ENCODE measurements at places on chromosomes 6 and 20.

- no peak for DNase-seq
Measured at GRCh38 chr20:20452254-20452676, 84.4 kb downstream of the INSM1 start.

DNA sequence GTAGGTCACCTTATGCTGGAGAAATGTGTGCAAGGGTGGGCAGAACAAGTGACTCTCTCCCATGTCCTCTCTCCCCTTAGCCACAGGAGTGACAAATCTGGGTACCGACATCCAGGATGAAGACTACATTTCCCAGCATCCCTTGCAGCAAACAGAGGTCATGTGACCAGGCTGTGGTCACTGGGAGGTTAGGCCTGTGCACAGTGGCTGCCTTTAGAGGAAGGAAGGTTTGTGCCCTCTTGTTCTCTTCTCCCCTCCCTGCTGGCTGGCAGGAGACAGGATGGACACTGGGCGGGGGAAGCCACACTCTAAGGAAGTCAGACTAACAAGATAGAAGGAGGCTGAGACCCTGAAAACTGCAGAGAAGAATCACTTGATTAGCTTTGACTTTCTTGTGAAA, 360.2 kb downstream of the PREX1 start:
- no peak for DNase-seq

GRCh38 chr6:114096561-114097172, 125.7 kb upstream of the HDAC2 start:
- DNase-seq = no peak

GRCh38 chr6:132715204-132715603, 1.3 kb upstream of the VNN1 start:
- peak; percentile 67 for DNase-seq

- DNase-seq = no peak
Measured at GRCh38 chr6:148943451-148943850, 196.6 kb downstream of the UST start.

- no peak for DNase-seq
Measured at GRCh38 chr20:23362392-23363256, 642 bp downstream of the GZF1 start.

DNA sequence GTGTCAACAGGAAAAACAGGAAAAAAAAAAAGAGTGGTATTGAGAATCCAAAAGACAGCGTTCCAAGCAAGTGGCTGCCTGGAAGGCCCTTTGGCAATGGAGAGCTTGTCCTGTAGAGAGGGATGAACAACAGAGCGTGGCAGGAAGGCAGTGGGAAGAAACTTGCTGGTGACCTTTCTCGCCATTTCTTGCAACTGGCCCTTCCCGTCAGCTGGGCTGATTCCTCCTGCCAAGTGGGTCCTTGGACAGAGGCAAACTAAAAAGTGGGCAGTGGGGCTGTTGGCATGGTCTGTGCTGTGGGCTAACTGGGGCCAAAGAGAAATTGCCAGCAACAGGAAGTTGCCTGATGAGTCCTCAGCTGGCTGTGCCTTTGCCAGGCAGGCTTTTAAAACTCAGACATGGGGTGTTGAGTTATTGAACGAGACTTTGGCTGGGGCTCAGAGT, 43.9 kb upstream of the CLDN20 start:
- DNase-seq = no peak

DNA sequence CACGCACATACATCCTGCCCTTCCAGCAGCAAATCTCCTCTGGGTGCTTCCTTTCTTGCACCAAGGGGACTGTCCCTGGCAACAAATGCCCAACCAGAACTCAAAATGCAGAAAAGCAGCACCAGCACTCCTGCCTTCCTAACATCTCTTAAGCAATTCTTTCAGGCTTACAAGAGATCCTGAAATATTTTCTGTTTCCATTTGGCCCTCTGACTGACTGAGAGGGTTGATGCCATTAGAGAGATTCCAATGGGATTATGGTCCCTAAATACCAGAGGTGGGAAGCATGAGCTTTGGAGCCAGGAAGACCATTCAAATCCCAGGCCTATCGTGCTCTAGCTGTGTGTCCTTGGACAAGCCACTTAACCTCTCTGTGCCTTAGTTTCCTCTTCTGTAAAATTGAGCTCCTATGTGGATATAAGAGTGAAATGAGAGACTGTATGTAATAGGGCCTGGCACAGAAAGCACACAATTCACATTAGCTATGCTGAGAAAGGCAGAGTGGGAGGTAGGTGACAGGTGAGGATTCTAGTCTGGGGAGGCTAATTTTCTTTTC, 56.8 kb downstream of the PRDM1 start:
- no peak for DNase-seq

GRCh38 chr6:20068421-20068988, 143.8 kb downstream of the MBOAT1 start:
- DNase-seq = no peak

- DNase-seq = no peak
Measured at GRCh38 chr6:149763866-149764265, 14.3 kb downstream of the PCMT1 start.

DNA sequence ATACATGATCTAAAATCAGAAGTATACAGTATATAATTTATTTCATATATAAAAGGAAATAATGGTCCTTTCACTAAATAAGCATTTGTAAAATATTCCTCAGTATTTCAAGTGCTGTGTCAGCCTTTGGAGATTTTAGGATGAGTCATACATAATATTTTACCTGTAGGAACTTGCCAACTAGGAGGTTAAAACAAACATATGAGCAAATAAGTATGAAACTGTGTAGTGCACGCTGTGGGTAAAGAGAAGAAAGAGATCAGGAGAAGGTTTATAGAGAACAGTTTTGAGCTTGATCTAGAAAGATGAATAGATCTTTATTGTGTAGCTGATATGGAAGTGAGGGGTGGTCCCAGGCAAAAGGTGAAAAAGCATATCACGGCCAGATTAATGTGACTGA, 169.9 kb upstream of the RNF217 start:
- peak; percentile 38 for DNase-seq

DNA sequence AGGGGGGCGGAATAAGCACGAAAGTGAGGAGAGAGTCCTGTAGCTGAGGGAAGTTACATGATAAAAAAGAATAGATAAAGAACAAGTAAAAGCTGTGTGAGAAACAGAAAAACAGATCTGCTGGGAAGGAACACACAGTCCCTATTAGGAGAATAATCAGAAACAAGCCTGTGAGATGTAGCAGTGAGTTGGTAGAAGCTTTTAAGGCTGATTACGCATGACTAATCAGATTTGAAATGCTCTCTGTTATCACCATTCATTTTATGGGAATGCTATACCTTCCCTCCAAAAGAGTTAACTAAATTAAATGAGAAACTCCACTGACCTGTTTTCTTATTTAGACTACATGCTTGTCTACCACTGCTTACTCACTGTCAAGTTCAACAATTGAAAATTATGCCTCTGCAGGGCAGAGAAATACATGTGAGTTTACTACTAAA, 15.8 kb downstream of the REPS1 start:
- DNase-seq = no peak

DNA sequence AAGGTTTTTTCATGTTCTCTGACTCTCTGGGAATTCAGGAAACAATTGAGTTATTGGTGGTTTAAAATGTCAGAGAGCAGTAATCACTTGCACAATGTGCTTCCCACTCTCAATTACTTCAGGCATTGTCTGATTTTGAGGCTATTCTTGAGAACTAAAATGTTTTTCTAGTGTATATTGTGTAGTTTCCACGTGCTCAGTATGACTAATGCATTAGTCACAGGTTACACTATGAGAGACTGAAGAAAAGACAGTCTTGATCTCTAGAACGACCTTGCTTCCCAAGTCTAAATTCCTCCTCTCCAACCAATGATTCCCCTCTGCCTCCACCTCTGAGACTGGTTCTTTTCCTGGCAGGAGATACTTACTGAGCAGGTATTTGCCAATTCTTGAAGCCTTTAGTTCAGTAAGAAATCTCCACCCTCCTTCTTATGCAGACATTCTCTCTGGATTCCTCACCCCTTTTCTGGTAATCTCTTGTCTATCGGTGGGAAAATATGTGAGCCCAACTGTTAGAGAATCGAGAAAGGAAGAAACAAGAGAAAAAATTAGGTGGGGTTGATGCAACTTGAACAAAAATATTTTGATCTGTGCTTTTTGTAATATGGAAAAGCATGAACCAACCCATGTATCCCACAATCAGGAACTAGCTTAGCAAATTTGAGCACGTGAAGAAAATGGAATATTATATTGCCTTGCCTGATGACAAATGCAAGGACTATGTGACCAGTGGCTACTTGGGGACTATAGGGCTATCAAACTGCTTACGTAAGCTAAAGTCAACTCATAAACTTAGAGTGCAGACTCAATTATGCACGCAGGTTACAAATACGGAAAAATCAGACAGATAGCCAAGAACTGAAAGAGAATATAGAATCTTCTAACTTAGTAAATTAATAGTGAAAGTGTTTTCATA, 61.1 kb upstream of the SLC22A16 start:
- no peak for DNase-seq

GRCh38 chr20:13717631-13718044, 67.1 kb downstream of the ESF1 start:
- DNase-seq = no peak

DNA sequence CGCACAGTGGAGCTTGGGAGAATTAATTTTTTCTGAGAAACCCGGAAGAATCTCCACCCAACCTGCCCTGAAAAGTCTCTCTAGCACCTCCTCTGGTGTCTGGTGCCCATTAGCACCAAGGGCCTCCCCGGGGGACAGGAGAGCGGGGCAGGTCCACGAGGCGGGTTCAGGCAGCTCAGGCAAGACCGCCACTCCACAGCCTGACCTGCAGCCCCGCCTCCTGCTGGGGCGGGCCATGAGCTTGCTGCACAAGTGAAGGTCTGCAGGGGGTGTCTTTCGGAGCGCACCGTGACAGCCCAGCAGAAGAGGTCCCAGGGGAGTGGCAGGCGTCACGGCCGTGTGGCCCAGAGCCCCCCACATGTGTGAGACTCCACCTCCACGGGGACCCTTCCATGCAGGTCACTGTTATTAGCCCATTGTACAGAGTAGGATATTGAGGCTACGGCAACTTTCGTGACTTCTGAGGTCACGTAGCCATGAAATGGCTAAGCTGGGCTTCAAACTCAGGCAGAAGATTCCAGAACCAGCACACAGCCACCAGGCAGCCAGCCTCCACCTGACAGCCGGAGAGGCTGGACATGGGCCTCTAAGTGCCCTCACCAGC, 63.9 kb upstream of the SLCO4A1 start:
- no peak for DNase-seq

DNA sequence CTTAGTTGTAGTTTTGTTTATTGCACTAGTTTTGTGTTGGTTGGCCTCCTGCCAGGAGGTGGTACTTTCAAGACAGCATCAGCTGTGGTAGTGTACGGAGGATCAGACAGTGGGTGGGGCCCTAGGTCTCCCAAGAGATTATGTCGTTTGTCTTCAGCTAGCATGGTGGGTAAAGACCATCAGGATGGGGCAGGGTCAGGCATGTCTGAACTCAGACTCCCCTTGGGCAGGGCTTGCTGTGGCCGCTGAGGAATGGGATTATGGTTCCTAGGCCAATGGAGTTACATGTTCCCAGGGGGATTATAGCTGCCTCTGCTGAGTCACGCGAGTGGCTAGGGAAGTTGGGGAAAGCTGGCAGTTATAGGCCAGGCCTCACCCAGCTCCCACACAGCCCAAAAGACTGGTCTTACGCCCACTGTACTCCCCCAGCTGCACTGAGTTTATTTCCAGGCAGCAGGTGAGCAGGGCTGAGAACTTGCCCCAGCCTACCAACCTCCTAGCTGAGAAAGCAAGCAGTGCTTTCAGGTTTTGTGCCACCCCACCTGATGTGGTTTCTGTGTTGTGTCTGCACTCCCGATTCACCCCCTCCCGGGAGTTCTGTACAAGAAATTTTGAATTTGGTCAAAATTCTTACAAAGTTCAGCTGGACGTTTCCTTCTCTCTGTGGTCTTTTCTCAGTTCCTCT, 24.7 kb downstream of the ZSCAN31 start:
- DNase-seq = no peak

DNA sequence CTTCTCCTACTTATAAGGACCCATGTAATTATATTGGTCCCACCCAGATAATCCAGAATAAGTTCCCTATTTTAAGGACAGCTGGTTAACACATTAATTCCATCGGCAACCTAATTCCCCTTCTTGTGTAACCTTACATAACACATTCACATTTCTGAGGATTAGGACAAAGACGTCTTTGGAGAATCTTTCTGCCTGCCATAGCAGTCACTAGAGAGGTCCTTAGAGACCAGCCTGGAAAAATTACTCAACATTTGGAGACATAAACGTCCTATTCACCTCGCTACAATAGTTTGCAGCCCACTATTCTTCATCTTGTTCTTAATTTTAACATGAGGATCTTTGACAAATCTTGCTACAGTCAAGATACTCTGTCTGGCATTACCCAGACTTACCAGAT, 100.1 kb downstream of the MAFB start:
- DNase-seq = no peak

GRCh38 chr6:10297832-10298231, 117.0 kb downstream of the TFAP2A start:
- no peak for DNase-seq

DNA sequence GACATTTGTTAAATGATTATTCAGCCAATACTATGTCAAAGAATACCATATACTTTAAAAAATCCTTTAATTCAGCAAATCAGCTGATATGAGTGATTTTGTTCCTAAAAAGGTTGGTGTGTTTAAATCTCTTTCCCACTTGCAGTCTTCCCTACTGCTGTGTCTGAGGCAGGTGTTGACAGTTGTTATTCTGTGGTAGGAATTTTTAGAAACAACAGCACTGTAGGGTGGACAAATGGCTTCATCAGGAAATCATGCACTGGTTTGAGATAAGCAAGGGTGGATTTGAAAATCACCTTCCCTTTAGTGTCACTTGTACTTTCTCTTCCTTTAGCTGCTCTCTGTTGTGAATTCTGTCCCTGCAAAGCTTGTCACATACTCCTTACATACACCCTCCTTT, 213.7 kb upstream of the SGK1 start:
- DNase-seq = no peak

DNA sequence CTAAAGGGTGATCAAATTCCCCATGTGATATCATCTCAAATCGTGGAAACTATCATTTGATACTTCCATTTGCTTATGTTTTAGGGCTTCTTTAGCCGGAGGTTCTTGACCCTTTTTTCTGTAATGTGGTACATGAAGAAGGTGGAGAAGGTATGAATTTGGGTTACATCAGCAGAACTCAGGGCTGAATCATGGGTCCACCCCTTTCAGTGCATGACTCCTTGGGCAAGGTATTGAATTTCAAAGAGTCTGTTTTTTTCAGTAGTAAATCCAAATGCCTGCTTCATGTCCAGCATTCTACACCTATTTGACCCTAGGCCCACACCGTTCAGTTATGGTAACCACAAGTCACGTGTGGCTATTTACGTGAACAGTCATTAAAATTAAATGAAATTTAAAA, 30.6 kb upstream of the QKI start:
- no peak for DNase-seq

GRCh38 chr6:152587473-152587872, 49.7 kb downstream of the SYNE1 start:
- no peak for DNase-seq
